Thoracic aorta (tissue), 2 donors: ENCODE measurements at places on chromosomes 4 and X. TPM values are rescaled to one million over a fixed set of nuclear protein-coding genes. Genes with fewer than 3 reads are reported as not detected.

- no peak within 1 kb of the TSS for H3K27ac ChIP-seq
- no peak for DNase-seq
- H3K4me3 ChIP-seq, result no peak within 1 kb of the TSS
- H3K27me3 ChIP-seq, result peaks cover 22% of the 10 kb centered on the region
- H3K4me1 ChIP-seq, result peaks cover 8% of the 10 kb centered on the region
Observed at GRCh38 chr4:5893004-5893580, at the start of gene CRMP1. TSS of gene CRMP1 (minus strand) at chr4:5893086. CDS start at chr4:5892969, 117 bp downstream.

GRCh38 chr4:85751866-85752265 is 276.9 kb downstream of the ARHGAP24 start:
- H3K27ac ChIP-seq, result no peak overlapping the region
- no peaks in the 10 kb centered on the region for H3K36me3 ChIP-seq
- no peaks in the 10 kb centered on the region for H3K27me3 ChIP-seq
- no peaks in the 10 kb centered on the region for H3K4me1 ChIP-seq

The BRS3 gene
- total RNA-seq, result not detected

- H3K27ac ChIP-seq, result no peak overlapping the region
- no peaks in the 10 kb centered on the region for H3K36me3 ChIP-seq
- H3K27me3 ChIP-seq, result no peaks in the 10 kb centered on the region
- no peak for DNase-seq
Observed at GRCh38 chr4:114323841-114324240, 274.8 kb upstream of the UGT8 start.

GRCh38 chrX:97605271-97605670 is 721.6 kb downstream of the RPA4 start:
- H3K27me3 ChIP-seq, result no peaks in the 10 kb centered on the region

- H3K4me1 ChIP-seq, result no peaks in the 10 kb centered on the region
- H3K27me3 ChIP-seq, result no peaks in the 10 kb centered on the region
- no peak for DNase-seq
- no peak overlapping the region for H3K27ac ChIP-seq
- no peak overlapping the region for H3K4me3 ChIP-seq
- no peaks in the 10 kb centered on the region for H3K36me3 ChIP-seq
Observed at GRCh38 chr4:89820010-89820409, 17.0 kb downstream of the SNCA start.

The GUCY1B1 gene
- total RNA-seq, result 34.1 TPM

- H3K4me3 ChIP-seq, result no peak overlapping the region
- no peak overlapping the region for H3K27ac ChIP-seq
- H3K4me1 ChIP-seq, result no peaks in the 10 kb centered on the region
- no peak for DNase-seq
Observed at GRCh38 chr4:27684610-27685011, 824.0 kb downstream of the STIM2 start.

- H3K27me3 ChIP-seq, result no peaks in the 10 kb centered on the region
- H3K27ac ChIP-seq, result no peak overlapping the region
- no peak for DNase-seq
- H3K4me3 ChIP-seq, result no peak overlapping the region
- no peaks in the 10 kb centered on the region for H3K4me1 ChIP-seq
Observed at GRCh38 chrX:116972362-116972761, 509.6 kb upstream of the CT83 start.
